Keratinocyte (primary cell): ENCODE measurements at places on chromosomes 1 and 21. TPM values are rescaled to one million over a fixed set of nuclear protein-coding genes. Genes with fewer than 3 reads are reported as not detected.

DNA sequence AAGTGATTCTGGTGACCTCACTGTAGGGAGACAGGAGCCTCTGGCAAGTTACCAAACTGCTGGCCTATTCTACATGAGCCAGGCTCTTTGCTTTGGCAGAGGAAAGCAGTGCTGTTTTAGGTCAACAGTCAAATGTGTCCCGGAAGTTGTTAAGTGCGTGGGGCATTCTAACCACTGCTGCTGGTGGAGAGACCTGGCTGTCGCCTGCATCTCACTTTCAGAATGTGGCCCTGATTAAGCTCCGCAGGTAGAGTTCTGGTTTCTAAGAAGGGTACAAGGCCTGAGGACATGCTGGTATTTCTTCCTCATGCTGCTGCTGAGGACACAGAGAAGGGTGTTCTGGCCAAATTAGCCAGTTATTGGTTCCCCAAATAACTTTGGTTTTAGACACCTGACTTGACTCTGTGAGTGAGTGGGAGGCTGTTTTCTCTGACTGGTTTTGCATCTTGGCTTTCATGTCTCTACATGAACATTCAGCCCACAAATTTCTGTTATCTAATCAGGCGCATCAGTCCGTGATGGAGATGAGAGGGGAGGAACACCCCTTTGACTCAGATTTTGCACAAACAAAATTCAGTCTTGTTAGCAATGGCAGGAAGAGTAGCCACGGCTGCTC lies 120.8 kb downstream of the LMO4 start:
- H3K4me1 ChIP-seq = peaks cover 18% of the 10 kb centered on the region
- H3K27ac ChIP-seq = no peak overlapping the region
- peak; percentile 2 for DNase-seq
- H3K36me3 ChIP-seq = no peaks in the 10 kb centered on the region
- no peaks in the 10 kb centered on the region for H3K27me3 ChIP-seq

DNA sequence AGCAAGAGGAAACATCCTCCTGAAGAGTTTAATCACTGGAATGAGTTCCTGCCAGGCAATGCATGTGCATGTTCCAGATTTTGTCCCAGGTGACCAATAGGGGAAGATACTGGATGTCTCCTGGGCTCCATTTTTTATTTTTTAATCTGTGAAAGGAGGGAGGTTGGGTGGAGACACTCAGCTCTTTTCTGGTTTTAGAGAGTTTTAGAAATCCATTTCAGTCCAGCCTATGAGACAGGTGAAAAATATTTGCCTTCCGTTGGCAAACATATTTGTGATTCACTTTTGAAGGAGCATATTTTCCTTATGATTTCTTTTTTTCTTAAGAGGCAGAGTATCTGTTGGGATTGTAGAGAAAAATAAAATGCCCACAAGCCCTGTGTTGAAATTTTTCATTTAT lies 70.7 kb downstream of the ABCA4 start:
- H3K4me1 ChIP-seq = peaks cover 23% of the 10 kb centered on the region
- no peak overlapping the region for H3K27ac ChIP-seq
- DNase-seq = no peak
- H3K4me3 ChIP-seq = no peak overlapping the region
- no peaks in the 10 kb centered on the region for H3K27me3 ChIP-seq

GRCh38 chr1:22611530-22611947 lies 24.9 kb upstream of the C1QA start:
- H3K27me3 ChIP-seq = peaks cover 16% of the 10 kb centered on the region
- H3K27ac ChIP-seq = no peak overlapping the region

DNA sequence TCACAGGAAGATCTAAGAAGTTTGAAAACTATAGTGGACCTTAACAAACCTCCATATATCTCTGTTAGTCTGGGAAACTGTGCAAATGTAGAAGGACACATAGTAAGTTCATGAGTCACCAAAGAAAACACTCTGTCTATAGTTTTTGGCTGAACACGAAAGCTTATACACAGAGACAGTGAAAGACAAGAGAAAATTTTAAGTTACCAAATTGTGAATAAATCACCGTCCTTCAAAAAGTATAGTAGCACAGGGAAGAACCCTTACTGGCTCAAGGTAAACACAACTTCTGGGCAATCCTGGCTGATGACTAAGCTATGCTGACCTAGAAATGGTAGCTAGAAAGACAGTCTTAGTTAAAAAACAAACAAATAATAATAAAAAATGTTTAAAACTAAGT lies 1057.9 kb downstream of the AMY1C start:
- no peaks in the 10 kb centered on the region for H3K27me3 ChIP-seq
- DNase-seq = no peak
- no peak overlapping the region for H3K27ac ChIP-seq
- H3K36me3 ChIP-seq = no peaks in the 10 kb centered on the region

DNA sequence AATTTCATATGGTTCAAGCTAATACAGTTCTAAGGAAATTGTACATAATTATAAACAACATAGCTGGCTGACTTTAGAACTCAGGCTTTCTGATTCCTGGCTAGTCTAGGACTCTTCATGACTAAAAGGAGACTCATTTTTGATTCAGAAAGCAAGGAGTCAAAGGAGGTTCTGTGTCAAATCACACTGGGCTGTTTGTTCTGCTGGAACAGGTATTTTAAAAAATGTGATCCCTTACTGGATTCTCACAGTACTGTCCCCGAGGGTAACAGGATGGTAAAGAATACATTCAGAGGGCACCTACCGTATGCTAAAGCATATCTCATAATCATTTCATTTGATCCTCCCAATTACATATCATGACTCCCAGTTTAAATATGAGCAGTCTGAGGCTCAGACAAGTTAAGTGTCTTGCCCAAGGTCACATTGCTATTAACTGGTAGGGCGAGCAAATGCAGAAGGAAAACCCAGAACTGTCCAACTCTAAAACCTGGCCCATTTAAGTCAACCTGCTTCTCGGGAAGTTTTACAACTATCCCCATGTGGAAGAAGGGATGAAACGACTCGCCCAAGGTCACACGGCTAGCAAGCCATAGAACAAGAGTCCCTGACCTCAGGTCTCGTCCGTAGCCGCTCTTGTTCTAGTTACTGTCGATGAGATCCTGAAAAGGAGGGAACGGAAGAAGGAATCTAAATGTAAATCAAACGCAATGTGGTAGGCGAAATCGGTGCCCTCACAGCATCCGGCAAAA lies 675 bp downstream of the MYSM1 start:
- H3K4me1 ChIP-seq = peaks cover 6% of the 10 kb centered on the region
- DNase-seq = no peak
- peak overlapping the region; percentile 99 for H3K4me3 ChIP-seq
- no peaks in the 10 kb centered on the region for H3K27me3 ChIP-seq

- H3K4me1 ChIP-seq = no peaks in the 10 kb centered on the region
- no peak overlapping the region for H3K27ac ChIP-seq
- no peak for DNase-seq
- H3K4me3 ChIP-seq = no peak overlapping the region
- H3K36me3 ChIP-seq = no peaks in the 10 kb centered on the region
Observed at GRCh38 chr1:203166192-203166940, 9.3 kb downstream of the MYBPH start.

DNA sequence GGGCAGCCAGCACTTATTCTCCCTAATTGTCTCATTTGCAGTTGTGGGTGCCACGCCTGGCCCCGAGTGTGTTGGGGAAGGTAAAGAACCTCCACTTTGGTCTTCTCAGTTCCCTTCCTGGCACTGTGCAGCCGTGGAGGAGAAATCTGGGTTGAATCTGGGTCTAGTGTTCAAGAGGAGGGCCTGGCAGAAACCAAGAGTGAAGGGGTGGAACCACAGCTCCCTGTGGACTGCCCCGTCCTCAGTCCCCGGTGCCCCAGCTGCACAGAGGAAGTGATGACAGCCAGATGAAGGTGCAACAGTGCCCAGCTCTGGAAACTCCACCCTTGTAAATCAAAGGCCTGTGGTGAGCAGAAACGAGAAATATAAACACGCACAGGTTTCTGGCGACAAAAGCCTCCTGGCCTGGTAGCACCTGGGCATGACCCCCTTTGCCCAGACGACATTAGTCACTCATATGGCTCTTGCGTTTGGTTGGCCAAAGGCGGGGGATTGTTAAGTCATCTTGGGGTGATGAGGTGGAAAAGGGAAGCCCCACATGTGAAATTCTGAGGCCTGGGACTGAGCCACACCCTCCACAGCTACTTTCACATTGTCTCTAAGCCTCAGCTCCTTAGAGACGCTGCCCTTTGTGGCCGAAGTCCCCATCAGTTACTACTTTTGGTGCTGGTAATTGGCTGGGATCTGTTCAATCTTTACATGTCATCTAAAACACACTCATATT lies 4.2 kb upstream of the ECE1 start:
- DNase-seq = no peak
- H3K36me3 ChIP-seq = no peaks in the 10 kb centered on the region
- H3K4me3 ChIP-seq = no peak overlapping the region
- H3K27me3 ChIP-seq = no peaks in the 10 kb centered on the region

- no peak overlapping the region for H3K4me3 ChIP-seq
- H3K27ac ChIP-seq = no peak overlapping the region
- no peak for DNase-seq
- no peaks in the 10 kb centered on the region for H3K4me1 ChIP-seq
Observed at GRCh38 chr21:39730418-39731157, 14.4 kb upstream of the IGSF5 start.

DNA sequence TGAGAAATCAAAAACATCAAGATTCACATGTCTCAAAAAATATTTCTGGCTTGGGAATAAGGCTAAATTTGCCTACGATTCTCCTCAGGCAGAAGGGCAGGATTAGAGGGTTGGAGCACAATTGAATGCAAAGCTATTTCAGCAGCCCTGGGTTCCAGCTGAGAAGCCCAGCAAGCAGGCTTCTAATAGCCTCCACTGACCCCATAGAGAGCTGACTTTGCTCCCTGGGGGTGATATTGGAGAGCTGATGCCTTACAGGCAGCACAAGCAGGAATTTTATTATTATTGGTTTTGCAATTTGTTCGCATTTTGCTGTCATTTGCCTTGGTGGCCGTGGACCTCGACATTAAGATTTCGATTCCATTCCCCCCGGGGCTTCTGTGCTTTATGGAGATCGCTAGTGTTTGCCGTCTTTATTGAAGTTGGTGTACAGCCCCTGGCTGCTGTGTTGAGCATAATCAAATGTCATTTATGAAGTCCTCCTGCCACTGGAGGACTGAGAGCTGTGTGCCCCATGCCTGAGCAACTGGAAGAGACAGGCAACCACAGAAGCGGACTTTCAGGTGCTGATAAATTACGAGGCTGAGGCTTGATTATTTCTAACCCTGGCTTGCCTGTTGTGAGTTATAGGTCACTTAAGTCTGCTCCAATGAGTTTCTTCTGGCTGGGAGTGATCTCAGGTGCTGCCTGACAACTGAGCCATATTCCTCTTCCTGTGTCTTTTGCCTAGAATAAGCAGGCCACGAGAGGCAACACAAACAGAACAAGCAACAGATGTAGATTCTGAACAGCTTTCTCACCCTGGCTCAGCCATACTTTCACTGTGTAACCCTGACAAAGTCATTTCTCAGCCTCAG lies 518.4 kb upstream of the CAMK1G start:
- H3K4me3 ChIP-seq = no peak overlapping the region
- H3K36me3 ChIP-seq = no peaks in the 10 kb centered on the region
- no peaks in the 10 kb centered on the region for H3K27me3 ChIP-seq
- DNase-seq = no peak

GRCh38 chr1:1013922-1014648 lies 788 bp downstream of the ISG15 start:
- H3K27me3 ChIP-seq = no peaks in the 10 kb centered on the region
- peaks cover 12% of the 10 kb centered on the region for H3K4me1 ChIP-seq
- peak overlapping the region; percentile 85 for H3K27ac ChIP-seq

GRCh38 chr1:102891868-102892625 lies 216.3 kb downstream of the COL11A1 start:
- no peaks in the 10 kb centered on the region for H3K36me3 ChIP-seq
- H3K4me3 ChIP-seq = no peak overlapping the region
- H3K27ac ChIP-seq = no peak overlapping the region
- H3K4me1 ChIP-seq = no peaks in the 10 kb centered on the region
- H3K27me3 ChIP-seq = no peaks in the 10 kb centered on the region

DNA sequence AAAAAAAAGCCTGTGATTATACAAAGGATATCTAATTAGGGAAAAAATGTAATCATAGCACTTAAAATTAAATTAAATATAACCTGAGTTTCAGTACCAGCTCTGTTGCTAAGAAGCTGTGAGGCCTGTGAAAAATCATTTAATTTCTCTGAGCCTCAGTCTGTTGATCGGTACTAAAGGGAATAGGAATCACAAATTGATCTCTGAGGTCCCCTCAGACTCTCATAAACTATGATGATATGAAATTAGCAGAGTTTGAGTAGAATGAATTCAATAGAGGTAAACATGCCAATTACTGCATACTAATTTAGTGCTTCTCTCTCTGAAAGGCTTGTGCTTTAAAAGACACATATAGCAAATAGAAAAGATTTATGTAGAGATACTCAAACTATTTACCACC lies 416.8 kb upstream of the NCAM2 start:
- no peaks in the 10 kb centered on the region for H3K4me1 ChIP-seq
- no peaks in the 10 kb centered on the region for H3K36me3 ChIP-seq
- no peak overlapping the region for H3K27ac ChIP-seq

DNA sequence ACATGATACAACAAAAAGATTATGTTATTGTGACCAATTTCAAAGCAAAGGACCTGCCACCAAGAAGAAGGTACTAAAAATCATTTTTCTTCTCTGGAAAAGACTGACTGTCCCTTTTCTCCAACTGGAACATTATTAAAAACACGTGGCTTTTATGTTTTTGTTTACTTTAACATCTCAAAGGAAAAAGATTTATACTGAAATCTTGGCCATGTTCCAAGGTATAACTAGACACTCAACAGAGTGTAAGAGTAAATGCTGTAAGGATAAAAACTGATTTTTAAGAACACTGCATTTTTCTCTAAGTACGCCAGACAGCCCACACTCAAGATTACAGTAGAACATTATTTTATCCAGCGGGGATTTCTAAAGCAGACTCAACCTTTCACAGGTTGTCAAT lies 62.1 kb downstream of the BRWD1 start:
- peaks cover 7% of the 10 kb centered on the region for H3K36me3 ChIP-seq
- DNase-seq = no peak
- no peak overlapping the region for H3K27ac ChIP-seq
- H3K4me3 ChIP-seq = no peak overlapping the region
- no peaks in the 10 kb centered on the region for H3K4me1 ChIP-seq

The HES3 gene
- not detected in 3 replicates for polyA plus RNA-seq

The FCRL3 gene
- polyA plus RNA-seq = not detected in 3 replicates

The ATAD3C gene
- 0.39 to 0.72 TPM (median 0.45 TPM) in 3 replicates for polyA plus RNA-seq

The PWP2 gene
- polyA plus RNA-seq = 27.3 to 34.2 TPM (median 29.5 TPM) in 3 replicates

The DRAXIN gene
- not detected in 3 replicates for polyA plus RNA-seq

The RGL1 gene
- 0.88 to 1.5 TPM (median 1.2 TPM) in 3 replicates for polyA plus RNA-seq

The SASS6 gene
- polyA plus RNA-seq = 1.0 to 2.5 TPM (median 1.3 TPM) in 3 replicates

The WNT3A gene
- 0.07 to 0.15 TPM (median 0.07 TPM) in 3 replicates for polyA plus RNA-seq

The SLC16A4 gene
- polyA plus RNA-seq = 0.36 to 0.92 TPM (median 0.81 TPM) in 3 replicates
